ENCODE measurements at places on chromosomes 13 and 19. TPM values are rescaled to one million over a fixed set of nuclear protein-coding genes. Genes with fewer than 3 reads are reported as not detected.

GRCh38 chr13:51541809-51542258 lies 42.4 kb upstream of the WDFY2 start:
- DNase-seq = peak; percentile 46

- DNase-seq = no peak
Measured at GRCh38 chr13:83167203-83167602, 715.1 kb downstream of the SLITRK1 start.

DNA sequence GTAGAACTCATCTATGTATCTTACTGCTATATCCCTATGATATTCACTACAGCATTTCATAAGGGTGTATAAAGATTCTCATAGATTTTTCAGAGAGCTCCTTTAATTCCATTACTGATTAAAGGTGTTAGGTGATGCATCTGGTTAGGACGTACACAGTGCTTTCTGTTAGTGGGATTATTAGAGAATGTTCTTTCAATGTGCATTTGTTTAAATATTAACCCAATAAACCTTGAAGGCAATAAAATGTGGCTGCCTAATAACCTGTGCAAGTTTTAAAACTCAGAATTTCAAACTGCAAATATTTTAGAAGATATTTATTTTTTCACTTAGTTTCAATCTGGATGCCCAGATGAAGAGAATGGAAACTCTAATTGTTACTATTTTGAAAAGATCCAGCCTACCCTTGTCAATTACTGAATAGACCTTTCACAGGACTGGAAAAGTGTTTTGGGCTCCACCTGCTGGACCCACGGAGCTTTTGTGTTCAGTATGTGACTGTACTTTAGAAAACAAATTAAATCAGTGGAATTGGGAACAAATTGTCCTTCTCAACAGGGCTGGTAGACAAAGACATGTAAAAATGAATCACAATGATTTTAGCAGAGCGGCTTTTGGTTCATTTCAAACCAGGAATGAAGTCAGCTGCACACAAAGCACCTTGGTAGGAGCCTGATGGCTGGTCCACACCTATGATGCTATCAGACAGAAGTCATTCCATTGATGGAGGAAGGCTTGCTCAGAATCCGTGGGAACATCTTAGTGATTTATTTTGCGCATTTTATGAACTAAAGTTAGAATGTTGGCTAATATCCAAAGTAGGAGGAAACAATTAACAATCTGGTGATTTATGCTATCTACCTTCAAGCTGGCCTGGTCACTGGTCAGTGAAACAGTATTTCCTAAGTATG lies 89.4 kb upstream of the RAP2A start:
- peak; percentile 62 for DNase-seq

DNA sequence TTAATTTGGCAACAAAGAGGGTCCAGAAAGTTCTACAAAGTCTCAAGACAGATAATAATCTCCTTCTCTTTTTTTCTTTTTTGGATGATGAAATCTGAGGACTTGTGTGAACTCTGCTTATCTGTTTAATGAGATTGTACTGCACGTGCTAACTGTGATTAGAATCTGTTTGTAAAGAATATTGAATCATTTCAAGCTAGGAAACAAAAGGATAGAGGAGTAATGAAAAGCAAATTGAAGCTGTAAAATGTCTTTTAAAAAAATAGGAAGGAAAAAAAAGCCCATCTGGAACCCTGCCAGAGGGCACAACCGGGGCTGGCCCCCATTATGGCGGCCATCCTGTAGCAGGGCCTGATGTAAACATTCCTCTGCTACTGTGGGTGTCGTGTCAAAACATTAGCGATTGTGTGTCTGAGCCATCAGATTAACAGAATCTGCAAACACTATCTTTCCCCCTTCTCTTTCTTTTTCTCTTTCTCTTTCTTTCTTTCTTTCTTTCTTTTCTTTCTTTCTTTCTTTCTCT lies 83.0 kb downstream of the FLT1 start:
- no peak for DNase-seq

- DNase-seq = no peak
Measured at GRCh38 chr13:45892513-45892912, 41.0 kb upstream of the SIAH3 start.

The EHD2 gene
- 17.9 TPM for polyA plus RNA-seq

The CARS2 gene
- 98.7 TPM for polyA plus RNA-seq

GRCh38 chr19:29831041-29831548 lies 19.3 kb downstream of the CCNE1 start:
- DNase-seq = no peak

GRCh38 chr13:24500977-24501376 lies 11.6 kb downstream of the PARP4 start:
- DNase-seq = no peak

GRCh38 chr19:33481863-33482262 lies 39.7 kb downstream of the PEPD start:
- DNase-seq = no peak

DNA sequence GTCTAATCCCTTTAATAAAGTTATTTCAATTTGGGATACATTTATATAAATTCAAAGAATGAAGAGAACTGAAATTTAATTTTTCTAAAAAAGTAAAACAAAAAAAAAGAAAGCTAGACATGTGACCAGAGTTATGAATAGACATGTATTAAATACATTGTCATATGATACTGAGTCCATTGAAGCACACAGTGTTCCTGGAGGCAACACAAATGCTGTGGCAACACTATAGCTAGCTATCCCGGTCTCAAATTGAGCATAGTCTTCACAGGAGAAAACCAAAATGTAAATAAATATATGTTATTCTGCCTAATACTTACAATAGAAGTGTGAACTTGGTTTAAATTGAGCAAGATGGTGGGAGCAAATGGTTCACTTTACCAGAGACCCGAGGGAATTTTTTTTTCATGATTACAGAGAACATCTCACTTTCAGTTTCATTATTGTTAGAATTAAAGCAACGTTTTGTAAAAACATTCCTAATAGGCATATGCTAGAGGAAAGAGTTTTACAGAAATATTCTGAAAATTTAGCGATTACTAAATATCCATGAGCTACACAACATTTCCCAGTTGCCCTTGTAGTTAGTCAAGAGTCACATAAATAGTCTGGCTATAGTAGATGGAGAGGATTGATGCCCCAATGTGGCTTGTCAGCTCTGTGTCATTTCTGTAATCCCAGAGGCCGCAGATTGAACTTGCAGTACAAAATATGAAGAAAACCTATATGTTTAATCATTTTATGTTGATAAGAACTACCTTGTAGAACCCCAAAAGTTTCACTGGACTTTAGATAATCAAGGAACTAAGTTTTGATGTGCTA lies 775.7 kb upstream of the SPRY2 start:
- DNase-seq = no peak

The PGLYRP2 gene
- polyA plus RNA-seq = not detected

The OR10H1 gene
- not detected for polyA plus RNA-seq
